HFFc6 (cell line): ENCODE measurements at places on chromosomes 3 and 15. TPM values are rescaled to one million over a fixed set of nuclear protein-coding genes. Genes with fewer than 3 reads are reported as not detected.

DNA sequence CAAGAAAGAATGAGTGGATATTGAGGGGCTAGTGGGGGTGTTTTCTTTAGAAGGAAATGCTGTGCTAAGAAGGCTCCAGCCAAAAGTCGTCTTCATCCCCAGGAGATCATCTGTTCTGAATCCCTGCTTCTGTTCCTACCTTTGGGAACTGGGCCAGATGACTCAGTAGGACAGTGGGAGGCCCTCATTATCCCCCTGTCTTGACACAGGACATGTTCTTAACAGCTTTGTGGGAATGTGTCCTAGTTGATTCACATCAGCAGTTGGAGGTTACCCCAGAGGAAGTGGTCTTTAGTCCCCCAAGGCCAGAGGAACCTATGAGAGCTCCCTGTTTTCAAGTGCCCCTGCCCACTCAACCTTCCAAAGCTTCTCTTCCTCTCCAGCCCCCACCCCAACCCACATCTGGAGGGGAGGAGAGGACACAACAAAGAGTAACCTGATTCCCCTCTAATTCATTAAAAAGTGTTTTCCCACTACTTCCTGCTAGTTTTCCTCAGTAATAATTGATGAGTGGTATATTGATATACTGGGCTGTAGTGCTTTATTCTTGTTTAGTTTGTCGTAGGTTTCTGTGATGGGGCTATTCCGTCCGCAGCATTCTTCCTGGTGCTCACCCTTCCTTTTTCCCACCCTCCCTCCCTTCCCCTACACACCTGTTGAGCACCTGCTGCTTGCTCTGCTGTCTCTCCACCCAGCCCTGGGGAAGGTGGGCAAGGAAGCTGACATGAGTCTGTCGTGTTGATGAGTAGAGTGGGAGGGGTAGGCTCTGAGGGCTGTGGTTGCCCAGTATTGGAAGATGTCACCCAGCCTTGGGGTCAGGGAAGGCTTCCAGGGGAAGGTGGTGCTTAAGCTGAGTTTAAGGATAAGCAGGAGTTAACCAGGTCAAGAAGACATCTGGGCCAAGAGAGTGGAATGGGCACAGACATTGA lies 9.3 kb downstream of the PXYLP1 start:
- peak overlapping the region; percentile 72; the same call in 1 of the 2 replicates for H3K27ac ChIP-seq
- H3K27me3 ChIP-seq, result no peaks in the 10 kb centered on the region; the same call in 1 of the 2 replicates
- DNase-seq, result peak; percentile 54
- H3K4me1 ChIP-seq, result peaks cover 44% of the 10 kb centered on the region

DNA sequence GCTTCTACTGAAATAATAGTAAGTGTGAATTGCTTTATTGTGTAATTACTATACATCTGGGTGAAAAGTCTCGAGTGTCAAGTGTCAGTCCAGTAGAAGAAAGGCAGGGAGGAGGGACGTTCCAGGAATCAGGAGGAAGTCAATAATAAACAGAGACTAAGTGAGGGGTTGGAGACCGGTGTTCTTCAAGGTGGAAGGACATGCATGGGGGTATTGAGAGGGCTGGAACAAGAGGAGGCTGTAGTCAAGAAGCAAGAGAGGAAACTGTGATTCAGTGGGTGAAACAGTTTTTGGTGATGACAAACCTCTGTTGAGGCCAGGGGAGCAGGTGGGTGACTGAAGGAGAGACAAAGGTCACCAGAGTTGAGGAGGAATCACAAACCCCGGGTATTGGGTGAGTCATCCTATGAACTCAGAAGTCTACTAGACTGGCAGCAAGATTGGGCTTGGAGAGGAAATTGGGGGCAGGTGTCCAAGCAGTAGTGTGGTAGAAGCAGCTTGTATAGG lies 11.6 kb upstream of the SCAMP5 start:
- H3K36me3 ChIP-seq, result no peaks in the 10 kb centered on the region
- peaks cover 10% of the 10 kb centered on the region for H3K4me1 ChIP-seq
- peak; percentile 10 for DNase-seq
- no peak overlapping the region for H3K4me3 ChIP-seq
- H3K27me3 ChIP-seq, result peaks cover 15% of the 10 kb centered on the region

DNA sequence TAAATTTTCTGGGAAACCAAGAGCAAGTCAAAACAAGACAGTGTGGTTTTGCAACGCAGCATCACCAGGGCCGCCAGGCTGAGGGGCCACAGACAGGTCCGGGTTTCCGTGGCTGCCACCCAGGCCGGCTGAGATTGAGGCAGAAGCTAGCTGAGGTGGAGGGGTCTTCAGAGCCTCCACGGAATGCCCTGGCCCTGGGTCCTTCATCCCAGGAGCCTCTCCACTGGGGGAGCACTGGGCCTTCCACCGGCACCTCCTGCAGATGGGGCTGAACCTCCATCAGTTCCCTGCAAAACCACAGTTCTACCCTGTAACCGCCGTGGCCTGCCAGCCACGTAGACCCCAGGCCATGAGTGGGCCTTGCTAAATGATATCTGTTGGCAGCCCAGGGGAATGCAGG lies 152.7 kb downstream of the CHSY1 start:
- no peak overlapping the region for H3K27ac ChIP-seq
- no peak for DNase-seq
- peaks cover 5% of the 10 kb centered on the region; the same call in 1 of the 2 replicates for H3K27me3 ChIP-seq

DNA sequence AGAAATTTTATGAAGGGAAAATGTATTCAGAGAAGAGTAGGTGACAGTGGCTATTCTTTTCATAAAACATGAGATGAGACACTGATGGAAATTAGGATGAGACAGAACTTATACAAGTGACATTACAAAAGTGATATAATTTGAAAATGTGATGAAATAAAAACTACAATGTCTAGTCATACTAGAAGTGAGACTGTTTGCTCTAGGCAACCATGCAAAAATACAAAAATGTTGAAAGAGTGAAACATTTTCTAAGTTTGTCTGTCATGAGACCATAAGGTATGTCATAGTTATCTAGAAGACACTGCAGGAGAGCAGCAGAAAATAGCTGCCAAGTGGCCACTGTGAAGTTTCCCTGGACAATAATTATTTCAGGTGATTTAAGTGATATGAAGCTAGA lies 459.5 kb downstream of the DIPK2A start:
- no peak overlapping the region for H3K27ac ChIP-seq
- no peaks in the 10 kb centered on the region for H3K36me3 ChIP-seq
- H3K4me3 ChIP-seq, result no peak overlapping the region
- no peaks in the 10 kb centered on the region for H3K4me1 ChIP-seq

DNA sequence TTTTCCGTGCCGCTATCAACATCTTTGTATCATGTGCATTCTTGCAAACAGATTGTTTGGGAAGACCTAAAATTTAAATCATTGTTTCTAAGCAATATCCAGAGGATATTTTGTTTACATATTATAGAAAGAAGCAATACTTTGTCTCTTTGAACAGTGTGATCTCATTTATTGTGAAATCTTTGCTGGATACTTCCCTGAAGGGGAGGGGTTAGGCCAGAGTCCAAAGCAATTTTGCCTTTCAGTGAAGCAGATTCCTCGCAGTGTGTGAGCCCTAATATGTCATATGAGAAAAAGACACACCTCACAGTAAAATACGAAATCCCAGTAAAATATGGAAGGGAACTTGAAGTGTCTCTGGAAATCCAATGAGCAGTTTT lies 158.7 kb upstream of the SLCO3A1 start:
- no peak for DNase-seq
- no peaks in the 10 kb centered on the region for H3K4me1 ChIP-seq
- peak overlapping the region; percentile 57 for H3K4me3 ChIP-seq
- H3K27ac ChIP-seq, result peak overlapping the region; percentile 35

DNA sequence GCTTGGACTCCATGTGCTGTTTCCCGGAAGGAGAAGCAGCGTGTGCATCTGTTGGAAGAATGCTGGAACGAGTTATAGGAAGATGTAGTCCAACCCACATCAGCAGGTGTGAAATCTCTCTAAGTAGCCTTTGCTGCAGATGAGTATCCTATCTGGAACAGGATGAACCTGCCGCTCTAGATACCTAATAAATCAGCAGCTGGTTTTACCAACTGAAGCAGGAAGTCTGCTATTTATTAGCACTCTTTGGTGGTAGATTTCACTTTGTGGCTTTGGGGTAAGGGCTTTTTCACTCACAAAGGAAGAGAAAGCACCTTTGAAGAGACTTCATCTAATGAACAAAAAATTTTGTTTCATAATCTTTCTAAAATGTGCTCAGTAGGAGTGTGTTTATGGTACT lies 66.4 kb downstream of the DCUN1D1 start:
- DNase-seq, result no peak
- H3K4me1 ChIP-seq, result peaks cover 33% of the 10 kb centered on the region
- H3K4me3 ChIP-seq, result no peak overlapping the region
- H3K27ac ChIP-seq, result no peak overlapping the region
- no peaks in the 10 kb centered on the region for H3K36me3 ChIP-seq

DNA sequence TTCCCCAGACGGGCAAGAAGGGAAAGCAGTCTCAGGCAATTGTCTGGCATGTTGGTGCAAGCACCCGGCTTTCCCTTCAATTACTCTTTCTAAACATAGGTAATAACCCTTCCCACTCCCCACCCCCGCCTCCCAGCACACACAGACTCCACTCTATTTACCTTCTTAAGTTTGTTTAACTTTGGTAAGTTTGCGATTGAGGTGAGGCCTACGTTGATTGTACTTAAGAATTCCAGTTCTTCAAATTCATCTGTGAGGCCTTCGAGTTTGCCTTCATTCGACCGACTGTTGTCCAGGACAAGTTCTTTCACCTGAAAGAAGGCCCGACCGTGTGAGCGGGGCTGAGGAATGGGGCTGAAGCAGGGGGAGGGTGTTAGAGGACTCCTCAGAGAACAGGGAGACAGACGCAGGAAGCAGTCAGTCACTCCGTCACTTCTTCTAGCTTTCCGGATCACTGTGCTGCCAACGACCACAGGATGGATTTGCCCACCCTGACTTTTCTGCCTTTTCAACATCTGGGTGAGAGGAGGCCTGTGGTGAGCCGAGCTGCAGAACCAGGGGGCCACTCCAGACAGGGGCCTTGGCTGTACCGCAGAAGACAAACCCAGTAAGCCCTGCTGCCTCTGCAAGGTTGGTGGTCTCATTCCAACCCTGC lies 33.0 kb downstream of the ANP32A start:
- H3K27ac ChIP-seq, result no peak overlapping the region
- H3K36me3 ChIP-seq, result peaks cover 15% of the 10 kb centered on the region
- H3K27me3 ChIP-seq, result peaks cover 5% of the 10 kb centered on the region
- no peak for DNase-seq

- peaks cover 3% of the 10 kb centered on the region; the same call in 1 of the 2 replicates for H3K27me3 ChIP-seq
- no peak overlapping the region for H3K4me3 ChIP-seq
- H3K36me3 ChIP-seq, result no peaks in the 10 kb centered on the region
- no peaks in the 10 kb centered on the region for H3K4me1 ChIP-seq
- H3K27ac ChIP-seq, result no peak overlapping the region
- DNase-seq, result no peak
Measured at GRCh38 chr3:69462826-69463100, 76.9 kb upstream of the FRMD4B start.

- H3K4me1 ChIP-seq, result no peaks in the 10 kb centered on the region
- no peak overlapping the region for H3K4me3 ChIP-seq
- H3K27ac ChIP-seq, result no peak overlapping the region
- no peaks in the 10 kb centered on the region for H3K27me3 ChIP-seq
- DNase-seq, result no peak
Measured at GRCh38 chr15:36075333-36075732, 504.1 kb upstream of the CDIN1 start.

DNA sequence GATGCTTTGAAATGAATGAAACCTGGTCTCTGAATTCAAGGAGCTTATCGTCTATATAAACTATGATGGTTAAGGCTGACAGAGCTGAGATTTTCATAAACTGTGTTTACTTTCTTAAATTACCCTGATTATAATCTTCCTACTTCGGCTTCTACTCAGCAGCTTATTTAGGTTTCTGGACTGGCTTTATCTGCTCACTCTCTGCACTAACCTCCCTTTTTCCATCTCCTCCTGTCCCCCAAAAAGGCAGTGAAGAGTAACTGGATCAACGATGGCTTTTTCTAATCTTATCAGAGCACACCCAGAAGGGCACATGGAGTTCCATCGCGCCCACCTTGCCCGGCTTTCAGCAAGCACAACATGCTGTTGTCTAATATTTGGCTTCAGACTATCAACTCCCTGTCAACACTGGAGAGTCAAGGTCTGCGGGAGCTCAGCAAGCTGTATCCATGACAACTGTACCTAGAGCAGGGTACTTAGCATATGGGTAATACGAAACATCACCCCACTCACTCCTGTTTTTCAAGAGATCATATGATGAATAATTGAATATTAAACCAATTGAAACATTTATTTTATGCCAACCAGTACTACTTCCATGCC lies 417.3 kb downstream of the GABRB3 start:
- H3K27ac ChIP-seq, result no peak overlapping the region
- DNase-seq, result no peak
- no peak overlapping the region for H3K4me3 ChIP-seq
- no peaks in the 10 kb centered on the region for H3K4me1 ChIP-seq
- no peaks in the 10 kb centered on the region for H3K27me3 ChIP-seq

DNA sequence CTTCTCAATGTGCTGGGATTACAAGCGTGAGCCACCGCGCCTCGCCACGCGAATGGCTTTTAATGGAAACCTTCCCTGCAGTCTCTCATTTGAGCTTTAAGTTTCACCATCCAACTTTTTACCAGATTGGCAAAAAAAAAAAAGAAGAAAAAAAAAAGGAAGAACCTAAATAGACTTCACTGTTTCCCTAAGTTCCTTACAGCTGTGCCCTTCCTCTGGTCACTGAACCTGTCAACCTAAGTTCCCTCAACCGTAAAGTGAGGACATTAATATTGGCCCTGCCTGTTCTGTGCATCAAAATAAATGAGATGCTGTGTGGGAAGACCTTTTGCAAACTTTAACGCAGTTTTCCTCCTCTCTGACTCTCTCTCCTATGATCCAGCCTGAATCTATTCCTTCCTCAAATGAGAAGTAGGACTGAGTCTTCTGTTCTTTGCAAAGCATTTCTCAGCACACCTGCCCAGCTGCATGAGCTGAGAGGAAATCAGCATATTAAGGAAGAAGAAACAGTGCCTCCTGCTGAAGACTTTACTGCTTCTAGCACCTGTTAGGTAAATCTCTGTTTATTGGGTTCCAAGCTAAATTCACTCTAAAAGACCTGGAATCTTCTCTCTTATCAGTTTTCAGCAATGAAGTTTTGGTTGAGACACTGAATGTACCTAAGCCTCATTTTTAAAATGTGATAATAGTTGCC lies 99.6 kb upstream of the ETV5 start:
- no peaks in the 10 kb centered on the region for H3K36me3 ChIP-seq
- H3K27ac ChIP-seq, result no peak overlapping the region
- peaks cover 17% of the 10 kb centered on the region for H3K4me1 ChIP-seq
- no peak overlapping the region for H3K4me3 ChIP-seq
- peaks cover 28% of the 10 kb centered on the region for H3K27me3 ChIP-seq
- no peak for DNase-seq

- peaks cover 27% of the 10 kb centered on the region for H3K4me1 ChIP-seq
- no peaks in the 10 kb centered on the region for H3K36me3 ChIP-seq
- no peak overlapping the region for H3K27ac ChIP-seq
- no peaks in the 10 kb centered on the region for H3K27me3 ChIP-seq
Measured at GRCh38 chr3:48243886-48244285, 3.0 kb downstream of the ZNF589 start.

GRCh38 chr15:87567406-87568030 lies 689.0 kb downstream of the NTRK3 start:
- no peak overlapping the region for H3K27ac ChIP-seq
- H3K4me3 ChIP-seq, result no peak overlapping the region
- H3K4me1 ChIP-seq, result peaks cover 32% of the 10 kb centered on the region
- DNase-seq, result no peak

GRCh38 chr3:122183521-122183892 lies at the start of gene CASR:
TSS of gene CASR (plus strand) at chr3:122183668. CDS start at chr3:122254190, 70,522 bp downstream.
- no peaks in the 10 kb centered on the region for H3K4me1 ChIP-seq
- DNase-seq, result no peak
- no peaks in the 10 kb centered on the region for H3K36me3 ChIP-seq
- H3K27me3 ChIP-seq, result peaks cover 19% of the 10 kb centered on the region
- H3K4me3 ChIP-seq, result no peak within 1 kb of the TSS
- H3K27ac ChIP-seq, result no peak within 1 kb of the TSS

Gene BTBD1
- total RNA-seq, result 62.2 and 68.7 TPM in 2 replicates

Gene CYP11A1
- total RNA-seq, result not detected in 2 replicates

Gene SST
- 0.48 TPM in 1 of 3 replicates, not detected in the others for total RNA-seq

Gene SETD5
- 55.0 to 66.5 TPM (median 65.1 TPM) in 3 replicates for total RNA-seq

Gene IL17RB
- not detected in 3 replicates for total RNA-seq

Gene FGF12
- not detected in 3 replicates for total RNA-seq
